Ovary (tissue), 10 donors: ENCODE measurements at places on chromosomes 4 and X. TPM values are rescaled to one million over a fixed set of nuclear protein-coding genes. Genes with fewer than 3 reads are reported as not detected.

DNAJB14 gene
- polyA plus RNA-seq, result 10.5 TPM

MED12 gene
- 27.8 TPM for polyA plus RNA-seq

ZNF280C gene
- 2.9 TPM for polyA plus RNA-seq

PPP1R2C gene
- not detected for polyA plus RNA-seq

TMEM154 gene
- polyA plus RNA-seq, result 0.11 TPM

ATP8A1 gene
- 17.6 TPM for polyA plus RNA-seq

ADGRL3 gene
- polyA plus RNA-seq, result 8.6 TPM

PCDH19 gene
- 2.6 TPM for polyA plus RNA-seq

QRFPR gene
- 0.27 TPM for polyA plus RNA-seq
